ENCODE measurements at places on chromosomes 16 and 17.

GRCh38 chr17:77572065-77572601 is 386.4 kb upstream of the TNRC6C start:
- no peak for DNase-seq

DNA sequence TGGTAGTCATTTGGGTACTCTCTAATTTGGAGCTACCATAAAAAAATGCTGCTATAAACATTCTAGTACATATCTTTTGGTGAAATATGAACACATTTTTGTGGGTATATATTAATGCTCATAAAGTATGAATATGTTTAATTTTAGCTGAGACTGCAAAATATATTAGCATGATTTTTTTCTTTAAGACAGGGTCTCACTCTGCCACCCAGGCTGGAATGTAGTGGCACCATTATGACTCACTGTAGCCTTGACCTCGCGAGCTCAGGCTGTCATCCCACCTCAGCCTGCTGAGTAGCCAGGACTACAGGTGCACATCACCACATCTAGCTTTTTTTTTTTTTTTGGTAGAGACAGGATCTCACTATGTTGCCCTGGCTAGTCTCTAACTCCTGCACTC is 371.7 kb downstream of the SOX9 start:
- DNase-seq, result no peak

DNA sequence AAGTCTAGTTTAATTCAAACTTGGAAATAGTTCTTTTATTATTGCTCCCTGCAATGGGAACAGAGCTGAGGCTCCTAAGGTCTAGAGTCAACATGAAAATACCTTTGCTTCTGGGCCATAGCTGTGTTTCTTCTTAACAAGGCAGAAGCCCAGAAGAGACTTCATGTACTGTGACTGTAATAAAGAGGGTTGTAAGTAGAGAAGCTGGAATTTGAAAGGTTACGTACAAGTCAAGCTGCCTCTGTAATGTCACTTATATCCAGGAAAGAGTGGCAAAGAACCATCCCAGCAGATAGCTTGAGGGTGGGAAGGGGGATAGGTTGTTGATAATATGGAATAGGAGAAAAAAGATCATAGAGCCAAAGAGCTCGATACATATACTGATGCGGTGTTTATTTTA is 248.6 kb downstream of the WWOX start:
- no peak for DNase-seq

DNA sequence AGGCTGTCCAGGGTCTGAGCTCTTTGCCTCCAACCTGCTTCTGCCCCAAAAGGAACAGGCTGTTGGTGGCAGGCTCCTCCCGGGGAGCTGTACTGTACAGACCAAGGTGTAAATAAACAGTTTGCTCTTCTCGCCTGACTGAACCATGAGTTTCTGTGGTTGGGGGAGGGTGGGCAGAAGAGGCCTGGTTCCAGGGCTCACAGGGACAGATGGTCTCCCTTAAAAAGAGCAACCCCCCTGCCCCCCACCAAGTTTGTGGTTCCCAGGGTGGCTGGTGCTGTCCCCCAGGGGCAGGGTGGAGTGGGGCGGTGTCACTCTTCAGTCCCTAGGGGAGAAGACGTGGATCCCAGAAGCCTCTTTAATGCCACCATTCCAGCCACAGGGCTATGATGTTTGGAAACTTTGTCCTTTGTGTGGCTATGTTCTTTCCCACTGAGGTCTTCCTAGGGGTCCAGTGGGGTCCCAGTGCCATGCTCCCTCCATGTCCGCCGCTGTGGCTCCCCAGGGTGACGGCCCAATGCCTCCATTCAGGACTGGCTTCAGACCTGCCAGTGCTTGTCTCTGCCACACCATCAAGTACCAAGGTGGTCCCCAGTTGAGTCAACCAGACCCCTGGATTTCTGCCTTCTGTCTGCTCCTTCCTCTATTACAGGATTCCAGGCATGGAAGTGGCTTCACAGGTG is 146.7 kb downstream of the RAB11FIP4 start:
- DNase-seq, result peak; percentile 53

DNA sequence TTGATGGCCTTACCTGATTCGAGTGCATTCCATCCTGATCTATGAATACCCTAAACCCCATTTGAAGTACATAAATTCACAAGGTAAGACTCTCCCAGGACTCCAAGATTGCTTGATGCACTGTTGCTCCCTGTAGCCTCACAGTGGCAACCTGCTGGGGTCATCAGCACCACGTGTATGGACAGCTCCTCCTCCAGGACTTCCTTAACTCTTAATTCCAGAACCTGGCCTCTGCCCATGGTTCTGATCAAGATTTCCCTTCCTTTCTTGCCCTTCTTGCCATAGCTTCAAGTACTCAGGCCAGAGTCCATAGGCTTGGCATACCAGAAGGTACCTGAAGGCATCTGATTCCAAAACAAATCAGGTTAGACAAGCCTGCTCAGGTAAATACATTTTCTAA is 34.0 kb upstream of the NLK start:
- DNase-seq, result peak; percentile 47

DNA sequence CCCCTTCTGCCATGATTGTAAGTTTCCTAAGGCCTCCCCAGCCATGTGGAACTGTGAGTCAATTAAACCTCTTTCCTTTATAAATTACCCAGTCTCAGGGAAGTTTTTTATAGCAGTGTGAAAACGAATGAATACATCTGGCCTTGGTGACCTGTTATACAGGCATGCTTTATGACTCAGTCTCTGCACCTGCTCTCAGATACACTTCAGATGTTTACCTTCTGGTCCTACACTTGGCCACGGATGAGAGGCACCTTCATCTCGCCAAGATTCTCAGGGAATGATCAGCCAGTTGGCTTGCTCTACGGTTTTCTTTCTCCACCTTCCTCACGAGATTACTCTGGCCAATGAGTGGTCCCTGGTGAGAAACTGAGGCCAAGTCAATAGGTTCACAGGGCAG is 304.7 kb downstream of the CA10 start:
- no peak for DNase-seq

DNA sequence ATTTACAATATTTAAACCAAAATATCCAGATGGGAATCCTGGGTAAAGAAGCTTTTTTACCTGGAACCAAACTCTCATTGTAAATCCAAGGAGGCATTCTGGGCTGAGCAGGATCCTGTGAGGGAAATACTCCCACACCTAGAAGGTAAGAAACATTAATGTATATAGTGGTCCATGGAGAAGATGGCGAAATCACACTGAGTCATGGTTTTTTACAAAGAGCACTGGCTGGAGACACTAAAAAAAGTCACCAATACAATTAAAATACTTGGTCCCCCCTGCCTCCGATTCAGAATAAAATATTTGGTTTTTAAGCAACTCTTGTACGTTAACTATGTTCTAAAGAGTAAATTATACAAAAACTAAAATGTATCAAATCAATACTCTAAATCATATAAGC is 32.9 kb downstream of the SYNRG start:
- DNase-seq, result no peak

DNA sequence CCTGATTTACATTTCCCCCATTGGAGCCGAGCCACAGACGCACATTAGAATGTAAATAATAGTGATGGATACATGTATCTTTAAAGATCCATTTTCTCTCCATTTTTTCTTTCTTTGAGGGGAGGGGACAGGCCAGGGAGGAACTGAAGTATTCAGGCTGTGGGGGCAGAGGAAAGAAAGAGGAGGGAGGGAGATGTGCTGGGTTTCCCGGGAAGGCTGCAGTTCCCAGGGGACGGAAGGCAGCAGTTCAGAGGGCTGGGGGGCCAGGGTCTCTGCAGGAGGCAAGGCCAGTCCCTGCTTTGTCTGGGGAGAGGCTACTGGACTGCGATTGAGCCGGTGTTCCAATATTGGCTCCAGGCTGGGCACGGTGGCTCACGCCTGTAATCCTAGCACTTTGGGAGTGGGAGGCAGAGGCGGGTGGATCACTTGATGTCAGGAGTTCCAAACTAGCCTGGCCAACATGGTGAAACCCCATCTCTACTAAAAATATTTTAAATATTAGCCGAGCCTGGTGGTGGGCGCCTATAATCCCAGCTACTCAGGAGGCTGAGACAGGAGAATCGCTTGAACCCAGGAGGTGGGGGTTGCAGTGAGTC is 94.2 kb upstream of the LHX1 start:
- no peak for DNase-seq

- no peak for DNase-seq
Observed at GRCh38 chr17:46056800-46057304, 57.8 kb downstream of the STH start.

DNA sequence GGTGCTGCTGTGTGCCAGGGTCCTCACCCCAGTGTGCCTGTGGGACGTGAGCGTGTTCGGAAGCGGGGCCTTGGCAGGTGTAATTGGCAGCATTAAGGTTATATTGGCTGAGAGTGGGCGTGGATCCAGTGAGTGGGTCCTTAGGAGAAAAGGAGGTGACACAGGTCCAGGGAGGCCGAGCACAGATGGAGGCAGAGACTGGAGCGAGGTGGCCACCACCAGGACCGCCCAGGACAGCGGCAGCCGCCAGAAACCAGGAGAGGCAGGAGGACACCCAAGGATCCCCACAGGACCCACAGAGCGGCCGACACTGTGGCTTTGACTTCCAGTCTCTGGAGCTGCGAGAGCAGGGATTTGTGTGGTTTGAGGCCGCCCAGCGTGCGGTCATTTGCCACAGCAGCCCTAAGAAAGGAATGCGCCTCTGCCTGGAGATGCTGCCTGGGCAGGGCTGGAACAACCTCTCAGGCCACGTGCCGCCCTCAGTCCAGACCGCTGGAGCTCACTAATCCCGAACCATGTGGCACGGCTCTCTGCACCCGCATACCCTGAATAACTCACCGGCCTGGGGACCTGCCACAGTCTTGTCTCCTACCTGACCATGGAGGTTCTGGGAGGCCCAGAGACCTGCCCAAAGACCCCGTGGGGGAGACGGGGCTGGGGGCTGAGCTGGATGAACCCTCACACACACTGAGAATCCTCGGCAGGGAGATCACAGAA is 45.4 kb downstream of the SOX8 start:
- DNase-seq, result no peak

DNA sequence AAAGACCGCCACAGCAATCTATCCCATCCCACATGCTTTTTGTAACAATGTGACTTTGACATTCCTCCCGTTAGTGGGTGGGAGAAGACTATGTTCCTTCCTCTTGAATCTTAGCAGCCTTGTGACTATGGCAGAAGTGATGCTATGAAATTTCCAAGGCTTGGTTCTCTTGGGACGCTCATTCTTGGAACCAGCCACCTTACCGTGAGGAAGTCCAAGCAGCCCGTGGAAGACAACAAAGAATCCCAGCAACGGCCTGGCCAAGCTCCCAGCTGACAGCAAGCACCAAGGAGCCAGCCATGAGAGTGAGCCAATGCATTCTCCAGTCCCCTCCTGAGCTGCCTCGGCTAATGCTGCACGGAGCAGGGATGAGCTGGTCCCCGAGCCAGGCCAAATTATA is 62.3 kb downstream of the VPS53 start:
- no peak for DNase-seq

DNA sequence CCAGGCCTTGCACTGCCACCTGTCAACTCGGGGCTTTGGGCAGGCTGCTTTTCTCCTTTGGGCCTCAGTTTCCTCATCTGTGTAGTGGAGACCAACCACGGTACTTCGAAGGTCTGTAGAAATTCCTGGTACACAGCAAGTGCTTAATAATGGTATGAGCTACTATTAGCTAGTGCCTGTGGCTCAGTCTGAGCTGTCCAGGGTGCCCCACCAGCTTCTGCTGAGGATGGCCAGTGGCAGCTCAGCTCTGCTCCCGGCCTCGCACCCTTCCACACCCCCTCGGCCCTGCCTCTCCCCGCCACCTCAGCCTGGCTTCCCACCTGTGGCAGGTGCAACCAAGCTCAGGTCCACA is 26.2 kb upstream of the PLCG2 start:
- no peak for DNase-seq

DNA sequence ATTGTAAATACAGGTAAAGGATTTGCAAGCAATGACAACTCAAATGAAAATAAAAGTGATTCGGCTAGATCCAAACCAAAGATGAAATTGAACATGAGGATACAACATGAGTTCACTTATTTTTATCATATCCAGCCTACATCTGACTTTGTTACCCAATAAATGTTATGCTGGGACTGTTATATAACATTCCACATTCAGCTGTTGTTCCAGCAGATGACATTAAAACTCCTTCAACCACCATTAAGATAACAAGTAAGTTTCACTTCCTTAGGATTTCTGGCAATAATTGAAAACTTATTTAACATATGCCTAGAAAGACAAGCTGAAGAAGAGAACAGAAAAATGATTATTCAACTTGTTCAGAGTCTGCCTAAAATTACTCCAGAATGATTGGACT is 729.4 kb downstream of the CDH11 start:
- no peak for DNase-seq

DNA sequence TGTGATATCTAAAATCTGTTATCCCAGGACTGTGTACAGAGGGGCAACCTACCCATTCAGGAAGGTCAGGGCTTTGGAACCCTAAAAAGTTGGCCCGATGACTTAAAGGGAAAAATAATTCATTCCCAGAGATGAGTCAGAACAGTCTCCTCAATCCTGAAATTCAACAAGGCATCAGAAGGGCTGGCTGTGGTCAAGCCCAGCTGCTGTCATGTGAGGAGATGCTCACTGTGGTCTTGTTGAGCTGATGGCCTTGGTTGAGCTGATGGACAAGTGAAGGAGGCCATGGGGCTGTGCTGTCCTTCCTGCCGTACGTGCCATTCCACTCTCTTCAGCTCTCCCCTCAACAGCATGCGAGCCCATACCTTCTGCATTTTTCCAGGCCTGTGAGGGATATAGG is 20.9 kb upstream of the DRG2 start:
- peak; percentile 26 for DNase-seq

DNA sequence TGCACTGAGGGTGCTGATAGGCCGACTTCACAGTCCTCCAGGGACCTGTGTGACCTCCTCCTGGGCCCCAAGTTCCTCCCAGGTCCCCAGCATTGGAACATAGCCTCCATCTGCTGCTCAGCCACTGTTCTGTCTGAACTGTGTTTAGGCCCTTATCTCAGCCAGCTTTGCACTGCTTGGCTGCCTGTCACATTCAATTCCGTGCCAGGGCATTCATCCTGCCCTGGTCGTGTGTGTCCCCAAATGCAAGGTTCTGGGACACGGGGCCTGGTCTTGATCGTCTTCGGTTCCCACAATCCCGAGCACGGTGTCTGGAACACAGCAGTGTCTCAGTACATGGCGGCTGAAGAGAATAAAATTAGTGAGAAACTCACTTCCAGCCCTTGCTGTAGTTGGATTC is 69.9 kb upstream of the NFAT5 start:
- no peak for DNase-seq

DNA sequence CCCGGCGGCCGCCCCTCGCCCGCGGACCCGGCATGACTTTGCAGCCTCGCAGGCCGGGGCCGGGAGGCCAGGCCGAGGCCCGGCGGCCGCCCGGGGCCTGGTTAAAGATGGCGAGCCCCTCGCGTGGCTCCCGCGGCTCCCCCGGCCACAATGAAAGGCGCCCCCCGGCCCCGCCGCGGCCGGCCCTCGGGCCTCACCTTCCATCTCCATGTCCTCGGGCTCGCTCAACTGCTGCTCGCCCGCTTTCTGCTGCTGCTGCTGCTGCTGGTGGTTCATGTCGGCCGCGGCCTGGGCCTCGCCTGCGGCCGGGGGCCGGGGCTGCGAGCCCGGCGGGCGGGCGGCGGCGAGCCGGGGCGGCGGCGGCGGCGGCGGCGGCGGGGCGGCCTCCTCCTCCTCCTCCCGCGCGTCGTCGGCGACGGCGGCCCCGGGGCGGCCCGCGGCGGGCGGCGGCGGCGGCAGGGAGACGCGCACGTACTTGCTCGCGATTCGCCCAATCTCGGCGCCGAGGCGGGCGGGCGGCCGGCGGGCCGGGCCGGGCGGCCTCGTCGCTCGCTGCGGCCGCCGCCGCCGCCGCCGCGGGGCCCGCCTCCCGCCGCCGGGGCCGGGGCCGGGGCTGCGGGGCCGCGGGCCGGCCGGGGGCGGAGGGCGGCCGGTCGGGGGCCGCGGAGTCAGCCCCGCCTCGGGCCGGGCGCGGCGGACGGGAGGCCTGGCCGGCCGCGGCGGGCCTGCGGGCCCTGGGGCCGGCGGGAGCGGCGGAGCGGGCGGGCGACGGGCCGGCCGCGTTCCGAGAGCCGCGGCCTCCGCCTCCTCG is 491 bp downstream of the USP7 start:
- no peak for DNase-seq
